ENCODE measurements at places on chromosomes 11 and 22. TPM values are rescaled to one million over a fixed set of nuclear protein-coding genes. Genes with fewer than 3 reads are reported as not detected.

GRCh38 chr11:98365190-98365589 is 655.6 kb upstream of the CNTN5 start:
- no peaks in the 10 kb centered on the region for H3K4me1 ChIP-seq
- no peaks in the 10 kb centered on the region for H3K36me3 ChIP-seq
- no peak overlapping the region for H3K4me3 ChIP-seq
- no peak for DNase-seq

DEUP1 gene
- not detected for total RNA-seq

ST14 gene
- total RNA-seq, result 2.3 TPM

GRCh38 chr22:27185760-27186302 is 528.4 kb downstream of the MIAT start:
- H3K36me3 ChIP-seq, result no peaks in the 10 kb centered on the region
- H3K4me3 ChIP-seq, result no peak overlapping the region
- H3K4me1 ChIP-seq, result no peaks in the 10 kb centered on the region
- no peaks in the 10 kb centered on the region for H3K27me3 ChIP-seq

NPTXR gene
- total RNA-seq, result 18.0 TPM

DNA sequence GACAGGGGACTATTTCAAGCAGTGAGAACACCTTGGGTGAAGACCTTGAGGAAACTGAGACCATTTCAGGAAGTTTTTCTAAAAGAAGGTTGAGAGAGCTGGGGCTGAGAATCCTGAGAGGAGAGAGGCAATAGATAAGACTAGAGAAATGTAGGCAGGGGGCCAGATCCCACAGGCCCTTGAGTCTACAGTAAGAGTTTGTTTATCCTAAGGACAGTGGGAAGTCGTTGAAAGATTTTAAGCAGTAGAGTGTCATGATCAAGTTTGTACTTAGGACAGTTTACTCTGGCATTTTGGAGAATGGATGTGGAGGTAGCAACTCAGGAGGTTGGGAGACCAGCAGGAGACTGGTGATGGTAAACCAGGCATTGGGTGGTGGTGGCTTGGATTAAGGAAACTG is 17.1 kb downstream of the HSD17B12 start:
- no peak overlapping the region for H3K4me3 ChIP-seq
- H3K27me3 ChIP-seq, result no peaks in the 10 kb centered on the region
- no peak overlapping the region for H3K27ac ChIP-seq
- peak; percentile 22 for DNase-seq
- peaks cover 23% of the 10 kb centered on the region for H3K4me1 ChIP-seq

DNA sequence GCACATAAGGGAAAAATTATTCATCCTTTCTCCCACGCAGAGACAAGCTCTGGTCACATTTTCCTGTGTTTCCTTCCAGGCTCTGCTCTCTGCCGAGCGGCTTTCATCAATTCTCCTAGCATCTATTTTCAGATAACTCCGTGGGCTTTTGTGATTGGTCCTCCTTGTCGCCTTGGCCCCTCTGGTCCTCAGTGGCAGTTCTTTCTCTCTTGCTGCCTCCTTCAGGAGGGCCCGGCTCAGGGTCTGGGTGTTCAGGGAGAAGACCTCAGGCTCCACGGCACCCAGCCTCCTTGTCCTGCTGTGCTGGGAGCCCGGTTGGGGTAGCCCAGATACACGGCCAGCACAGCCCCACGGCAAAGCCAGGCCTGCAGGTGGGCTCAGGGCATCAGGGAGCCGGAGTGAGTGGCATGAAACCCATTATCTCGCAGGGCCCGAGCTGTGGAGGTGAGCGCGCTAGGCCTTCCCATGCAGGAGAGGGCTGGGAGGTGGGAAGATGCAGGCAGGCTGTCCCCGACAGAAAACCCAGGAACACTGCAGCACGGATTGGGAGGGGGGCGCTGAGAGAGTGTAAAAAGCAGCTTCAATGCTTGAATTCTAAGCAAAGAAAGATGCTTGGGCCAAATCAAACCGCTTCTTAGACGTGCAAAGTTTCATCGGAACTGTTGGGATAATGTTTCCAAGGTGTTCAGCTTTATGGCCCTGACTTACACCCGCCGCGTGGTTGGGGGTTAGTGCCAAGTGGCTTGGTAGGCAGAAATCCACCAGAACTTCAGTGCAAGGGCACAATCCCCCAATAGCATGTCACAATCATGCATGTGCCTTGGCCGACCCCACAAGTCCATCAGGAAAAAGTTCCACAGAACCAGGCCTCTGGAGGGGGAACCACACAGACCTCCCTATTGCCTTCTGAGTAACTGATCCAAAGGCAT is 81.9 kb upstream of the WNT7B start:
- H3K27me3 ChIP-seq, result no peaks in the 10 kb centered on the region
- DNase-seq, result no peak
- no peaks in the 10 kb centered on the region for H3K36me3 ChIP-seq
- H3K27ac ChIP-seq, result peak overlapping the region; percentile 100
- peaks cover 82% of the 10 kb centered on the region for H3K4me1 ChIP-seq

DNA sequence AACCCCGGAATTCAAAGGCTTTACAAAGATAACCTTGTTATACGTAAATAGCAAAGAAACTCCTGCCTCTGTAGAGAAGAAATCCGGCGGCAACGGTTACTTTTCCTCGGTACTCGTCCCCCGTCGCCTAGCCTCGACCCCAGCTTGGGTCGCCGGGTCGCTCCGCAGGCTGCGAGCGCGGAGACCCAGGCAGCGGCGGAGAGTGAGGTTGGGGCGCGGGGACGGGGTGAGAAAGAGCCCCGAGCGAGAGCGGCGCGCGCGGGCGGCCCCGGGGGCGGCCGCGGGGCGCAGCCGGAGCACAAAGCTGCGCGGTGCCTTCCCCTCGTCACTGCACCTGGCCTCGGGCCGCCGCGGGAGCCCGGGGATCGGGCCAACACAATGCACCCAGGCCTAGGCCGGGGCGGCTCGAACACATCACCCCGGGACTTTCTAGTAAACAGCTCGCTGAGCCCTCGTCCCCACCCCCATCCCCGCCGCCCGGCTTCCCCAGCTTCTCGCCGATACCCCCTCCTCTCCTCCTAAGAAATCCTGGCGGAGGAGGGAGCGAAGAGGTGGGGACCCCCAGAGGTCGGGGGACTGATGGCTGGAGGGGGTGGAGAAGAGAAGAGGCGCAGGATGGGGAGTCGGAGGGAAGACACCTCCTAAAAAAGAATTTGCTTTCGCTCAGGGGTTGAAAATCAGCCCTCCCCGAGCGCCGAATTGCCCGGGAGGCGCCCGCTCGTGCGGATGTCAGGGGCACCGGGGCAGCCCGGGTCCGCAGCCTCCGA is 845 bp downstream of the MPPED2 start:
- H3K36me3 ChIP-seq, result peaks cover 4% of the 10 kb centered on the region
- H3K27me3 ChIP-seq, result no peaks in the 10 kb centered on the region
- peak overlapping the region; percentile 88 for H3K4me3 ChIP-seq
- peak overlapping the region; percentile 91 for H3K27ac ChIP-seq

SEZ6L gene
- total RNA-seq, result 0.27 TPM

LARGE1 gene
- total RNA-seq, result 112 TPM

DNA sequence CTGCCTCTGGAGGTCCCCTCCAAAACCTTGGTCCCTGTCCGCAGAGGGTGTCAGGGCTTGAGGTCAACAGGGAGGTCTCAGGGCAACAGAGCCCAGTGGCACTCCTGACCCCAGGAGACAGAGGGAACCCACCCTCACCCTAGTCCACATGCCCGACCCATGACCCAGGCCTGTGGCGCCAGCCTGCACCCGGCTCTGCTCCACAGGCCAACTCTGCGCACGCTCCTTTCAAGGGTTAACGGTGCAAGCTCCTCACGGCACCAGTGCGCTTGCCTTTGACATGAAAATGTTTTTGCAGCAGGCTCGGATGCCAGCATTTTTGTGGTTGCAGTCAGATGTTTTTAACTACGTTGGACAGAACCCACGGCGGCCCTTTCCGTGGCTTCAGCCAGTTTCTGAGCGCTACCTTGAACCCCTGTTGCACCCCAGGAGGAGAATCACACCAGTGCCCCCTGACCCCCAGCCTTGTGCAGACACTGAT is 68.6 kb downstream of the CDKN1C start:
- H3K27ac ChIP-seq, result no peak overlapping the region
- H3K27me3 ChIP-seq, result no peaks in the 10 kb centered on the region
- no peak for DNase-seq
- H3K36me3 ChIP-seq, result no peaks in the 10 kb centered on the region

- H3K4me1 ChIP-seq, result peaks cover 4% of the 10 kb centered on the region
- no peaks in the 10 kb centered on the region for H3K36me3 ChIP-seq
These were observed 9.2 kb downstream of the MYRF start for GRCh38 chr11:61761440-61762222.

SLC17A6 gene
- not detected for total RNA-seq

GRCh38 chr11:124533626-124534025 is 9.8 kb downstream of the OR8B12 start:
- H3K4me1 ChIP-seq, result peaks cover 20% of the 10 kb centered on the region
- H3K36me3 ChIP-seq, result no peaks in the 10 kb centered on the region
- no peak for DNase-seq
- H3K4me3 ChIP-seq, result no peak overlapping the region
- no peaks in the 10 kb centered on the region for H3K27me3 ChIP-seq
- no peak overlapping the region for H3K27ac ChIP-seq

DNA sequence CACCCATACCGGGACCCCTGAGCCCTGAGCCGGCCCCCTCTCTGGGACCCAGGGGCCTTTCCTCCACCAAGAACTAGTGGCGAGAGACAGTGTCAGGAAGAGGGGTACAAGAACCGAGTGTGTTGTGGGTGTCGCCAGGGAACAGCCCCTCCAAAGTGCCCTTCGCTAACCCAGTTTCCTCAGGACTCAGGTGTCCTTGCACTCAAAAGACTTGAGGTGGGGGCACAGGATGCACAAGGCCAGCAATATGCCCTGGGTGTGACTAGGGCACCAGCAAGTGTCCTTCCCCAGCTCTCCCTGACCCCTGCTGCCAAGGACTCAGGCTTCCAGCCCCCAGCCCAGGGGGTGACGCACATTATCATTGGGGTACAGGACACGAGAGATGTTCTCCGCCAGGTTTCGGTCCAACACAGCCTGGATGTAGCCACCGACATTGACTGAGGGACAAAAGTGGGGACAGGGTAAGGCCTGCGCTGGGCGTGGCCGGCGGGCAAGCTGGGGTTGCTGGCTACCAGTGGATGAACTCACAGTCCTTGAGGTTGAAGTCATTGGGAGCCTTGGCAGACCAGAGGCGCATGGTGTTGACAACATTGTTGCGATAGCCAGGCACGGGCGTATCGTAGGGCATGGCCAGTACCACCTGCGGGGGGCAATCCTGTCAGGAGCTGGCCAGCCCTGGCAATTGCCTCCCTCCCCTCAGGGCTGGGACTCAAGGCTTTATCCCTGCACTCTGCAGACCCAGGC is 4.7 kb downstream of the PYGM start:
- H3K4me1 ChIP-seq, result peaks cover 18% of the 10 kb centered on the region
- H3K27me3 ChIP-seq, result no peaks in the 10 kb centered on the region
- peaks cover 16% of the 10 kb centered on the region for H3K36me3 ChIP-seq
- H3K27ac ChIP-seq, result no peak overlapping the region

- no peak overlapping the region for H3K4me3 ChIP-seq
- peaks cover 34% of the 10 kb centered on the region for H3K4me1 ChIP-seq
- no peak overlapping the region for H3K27ac ChIP-seq
- H3K36me3 ChIP-seq, result peaks cover 76% of the 10 kb centered on the region
- DNase-seq, result peak; percentile 21
These were observed 104.7 kb downstream of the ETS1 start for GRCh38 chr11:128482512-128483191.

GRCh38 chr11:94525546-94526324 is 13.5 kb downstream of the C11orf97 start:
- H3K27ac ChIP-seq, result no peak overlapping the region
- H3K36me3 ChIP-seq, result no peaks in the 10 kb centered on the region
- H3K4me1 ChIP-seq, result no peaks in the 10 kb centered on the region

GRCh38 chr11:7251836-7252682 is at the start of gene SYT9:
TSS of gene SYT9 (plus strand) at chr11:7251904. CDS start at chr11:7252187, 283 bp downstream.
- peak; percentile 24 for DNase-seq
- peak within 1 kb of the TSS; percentile 49 for H3K4me3 ChIP-seq
- no peak within 1 kb of the TSS for H3K27ac ChIP-seq
- H3K36me3 ChIP-seq, result no peaks in the 10 kb centered on the region
- H3K4me1 ChIP-seq, result peaks cover 10% of the 10 kb centered on the region
- H3K27me3 ChIP-seq, result peaks cover 16% of the 10 kb centered on the region
